Glomerular endothelial cell (primary cell): ENCODE measurements at places on chromosomes 1 and 21. TPM values are rescaled to one million over a fixed set of nuclear protein-coding genes. Genes with fewer than 3 reads are reported as not detected.

- DNase-seq = no peak
Measured at GRCh38 chr1:208291923-208292711, 47.9 kb upstream of the PLXNA2 start.

GRCh38 chr1:213921311-213921710, 66.5 kb upstream of the PROX1 start:
- no peak for DNase-seq

DNA sequence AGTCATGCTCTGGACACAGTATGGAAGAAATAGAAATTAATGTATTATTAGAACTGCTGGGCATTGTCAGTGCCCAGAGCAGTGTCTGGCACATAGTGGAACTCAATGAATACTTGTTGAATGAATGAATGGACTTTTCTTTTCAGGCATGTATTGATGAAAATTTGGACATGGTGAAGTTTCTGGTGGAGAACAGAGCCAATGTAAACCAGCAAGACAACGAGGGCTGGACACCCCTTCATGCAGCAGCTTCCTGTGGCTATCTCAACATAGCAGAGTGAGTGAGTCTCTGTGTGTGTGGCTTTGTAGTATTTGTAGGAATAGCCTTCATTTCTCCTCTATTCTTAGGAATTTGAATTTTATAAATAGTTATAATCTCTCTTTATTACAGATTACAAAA, 68.1 kb downstream of the PPP1R12B start:
- DNase-seq = no peak

- DNase-seq = no peak
Measured at GRCh38 chr1:201329801-201330200, 46.5 kb downstream of the PKP1 start.

DNA sequence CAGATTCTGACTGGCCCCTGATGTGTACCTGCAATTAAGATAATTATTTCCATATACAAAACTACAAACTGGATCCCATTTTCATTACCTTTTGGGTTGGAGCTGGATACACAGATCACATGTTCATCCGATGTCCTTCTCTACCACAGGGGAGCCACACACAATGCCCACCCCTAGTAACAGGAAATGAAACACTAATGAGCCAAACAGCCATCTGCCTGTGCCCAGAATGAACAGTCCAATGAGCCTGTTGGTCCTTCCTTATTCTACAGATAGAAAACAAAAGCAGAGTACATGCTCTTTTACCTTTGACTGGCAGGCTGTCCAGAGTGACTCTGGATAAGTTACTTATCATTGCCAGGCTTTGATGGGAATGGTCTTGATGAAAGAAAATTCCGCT, 68.6 kb downstream of the SIPA1L2 start:
- DNase-seq = no peak

DNA sequence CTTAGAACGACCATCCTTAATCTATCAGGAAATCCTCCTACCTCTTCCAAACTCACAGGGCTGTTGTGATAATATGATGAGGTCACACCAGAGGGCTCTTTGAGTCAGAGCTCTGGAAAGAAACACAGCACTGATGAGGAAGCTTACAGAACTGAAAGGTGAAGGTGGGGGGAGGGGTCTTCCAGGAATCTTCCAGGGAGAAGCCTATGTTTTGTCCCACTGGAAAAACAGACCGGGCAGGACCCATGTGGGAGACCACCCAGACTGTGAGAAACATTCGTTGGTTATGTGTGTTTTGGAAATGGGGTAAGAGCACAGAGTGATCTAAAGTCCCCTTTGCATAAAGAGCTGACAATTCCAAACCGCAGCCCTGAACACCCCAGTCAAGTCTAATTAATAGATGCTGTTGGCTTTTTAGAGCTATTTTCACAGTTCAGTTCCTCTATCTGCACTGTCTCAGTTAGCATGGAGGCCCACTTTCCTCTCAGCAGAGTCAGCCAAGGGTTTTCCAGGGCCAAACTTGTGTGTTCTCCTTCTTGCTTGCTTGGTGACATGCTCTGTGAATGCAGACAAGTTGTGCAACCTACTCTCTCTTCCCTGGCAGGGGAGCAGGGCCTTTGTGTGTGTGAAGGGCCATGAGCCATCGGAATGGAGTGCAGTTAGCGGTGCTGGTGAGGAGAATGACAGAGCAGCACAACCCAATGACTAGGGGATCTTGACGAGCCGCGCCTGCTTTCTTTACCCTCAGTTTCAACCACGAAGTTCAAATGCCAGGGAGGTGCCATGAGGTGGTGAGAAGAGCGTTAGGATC, 12.3 kb downstream of the PHLDA3 start:
- peak; percentile 27 for DNase-seq

DNA sequence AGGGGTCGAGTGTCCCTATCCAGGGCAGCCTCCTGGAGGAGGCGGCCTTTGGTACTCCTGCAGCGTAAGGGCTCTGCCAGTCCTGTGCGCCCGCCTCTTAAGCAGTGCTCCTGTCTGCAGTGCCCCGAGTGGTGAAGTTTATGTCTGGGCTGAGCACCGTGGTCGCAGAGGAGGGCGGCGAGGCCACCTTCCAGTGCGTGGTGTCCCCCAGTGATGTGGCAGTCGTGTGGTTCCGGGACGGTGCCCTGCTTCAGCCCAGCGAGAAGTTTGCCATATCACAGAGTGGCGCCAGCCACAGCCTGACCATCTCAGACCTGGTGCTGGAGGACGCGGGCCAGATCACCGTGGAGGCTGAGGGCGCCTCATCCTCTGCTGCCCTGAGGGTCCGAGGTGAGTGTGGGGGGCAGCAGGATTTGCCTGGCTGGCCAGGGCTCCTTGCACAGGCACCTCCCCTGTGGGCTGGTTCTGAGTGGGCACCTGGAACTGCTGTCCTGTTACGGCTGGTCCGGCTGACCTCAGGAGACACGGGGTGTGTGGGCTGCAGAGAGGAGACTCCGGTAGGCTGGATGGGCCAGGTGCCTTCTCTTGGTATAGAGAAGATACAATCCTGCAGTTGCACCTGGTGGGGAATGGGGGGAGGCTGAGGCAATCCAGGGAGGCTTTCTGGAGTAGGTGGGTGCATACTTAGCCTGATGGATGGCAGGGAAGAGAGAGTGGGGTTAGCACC, 66.8 kb downstream of the OBSCN start:
- no peak for DNase-seq

DNA sequence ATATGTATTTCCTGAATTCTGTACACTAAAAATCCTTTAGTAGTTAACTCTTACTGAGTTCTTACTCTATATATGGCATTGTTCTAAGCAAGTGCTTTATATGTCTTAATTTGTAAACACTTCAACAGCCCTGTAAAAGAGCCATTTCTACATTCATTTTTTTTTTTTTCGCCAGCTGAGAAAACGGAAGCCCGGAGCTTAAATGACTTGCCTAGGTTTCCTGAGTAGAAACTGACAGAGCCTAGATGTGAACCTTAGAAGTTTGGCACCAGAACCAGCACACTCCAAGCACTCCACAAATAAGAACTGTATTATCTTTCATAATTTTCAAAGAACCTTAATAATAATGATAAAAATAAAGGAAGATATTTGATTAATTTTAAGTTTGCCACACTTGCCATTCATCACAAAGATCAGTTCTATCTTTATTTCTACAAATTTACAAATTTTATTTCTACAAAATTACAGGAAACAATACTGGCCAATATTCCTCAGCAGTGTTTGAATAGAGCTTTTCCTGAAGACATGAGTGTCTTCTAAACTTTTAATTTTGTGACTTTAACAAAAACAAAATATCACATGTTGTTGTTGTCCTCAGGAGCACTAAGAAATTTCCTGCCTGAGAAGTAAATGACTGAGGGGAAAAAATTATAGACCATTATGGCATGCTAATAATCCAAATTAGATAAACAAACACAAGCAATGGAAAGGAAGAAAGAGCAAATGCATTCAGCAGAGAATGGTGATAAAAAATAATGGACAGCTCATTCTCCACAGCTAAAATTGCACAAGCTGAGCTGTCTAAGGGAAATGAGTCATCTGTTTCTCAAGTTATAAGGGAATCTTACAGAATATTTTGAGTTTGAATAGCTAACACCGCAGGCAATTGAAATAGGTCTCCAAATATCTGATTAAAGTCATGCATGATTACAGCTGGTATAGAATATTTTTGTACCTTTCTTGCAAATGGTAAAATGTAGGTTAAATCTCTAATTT, 71.2 kb downstream of the DPYD start:
- DNase-seq = peak; percentile 47

The AVPR1B gene
- not detected in 2 replicates for total RNA-seq

The INAVA gene
- total RNA-seq = 2.3 and 2.8 TPM in 2 replicates

The ANGPTL3 gene
- total RNA-seq = not detected in 2 replicates

The ADGRL2 gene
- 166 and 167 TPM in 2 replicates for total RNA-seq

The OR10J1 gene
- not detected in 2 replicates for total RNA-seq

The S1PR1 gene
- total RNA-seq = 260 and 279 TPM in 2 replicates

The SCAMP3 gene
- total RNA-seq = 79.2 and 128 TPM in 2 replicates
